Stimulated activated CD8-positive, alpha-beta memory T cell treated with anti-CD3 and anti-CD28 coated beads, Interleukin-2, amount 100 ng/mL, for 1 hour (primary cell): ENCODE measurements at places on chromosomes 3 and 15.

- no peak for DNase-seq
Observed at GRCh38 chr3:116586285-116586944, 123.2 kb upstream of the TUSC7 start.

- no peak for DNase-seq
Observed at GRCh38 chr3:38524141-38524739, 28.1 kb downstream of the EXOG start.

DNA sequence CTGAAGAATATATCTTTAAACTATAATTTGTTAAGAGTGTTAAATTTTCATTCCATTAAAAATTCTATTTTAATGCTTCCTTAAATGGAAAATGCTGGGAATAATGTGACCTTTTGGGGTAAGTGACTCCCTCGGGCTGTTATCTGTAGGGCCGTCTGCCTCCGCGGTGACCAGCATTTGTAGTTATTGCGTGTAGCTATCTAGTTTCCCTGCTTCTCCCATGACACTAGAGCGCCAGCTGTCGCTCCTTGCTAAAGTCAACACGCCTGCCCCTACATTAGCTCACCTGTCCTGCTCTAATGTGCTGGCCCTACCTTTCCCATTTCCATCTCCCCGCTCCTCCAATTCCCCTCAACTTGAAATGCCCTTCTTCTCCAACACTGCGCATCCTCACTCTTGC lies 12.4 kb upstream of the CHRM5 start:
- no peak for DNase-seq

- no peak for DNase-seq
Observed at GRCh38 chr3:121418182-121418581, 127.6 kb downstream of the POLQ start.

- DNase-seq = no peak
Observed at GRCh38 chr3:9649791-9650521, 651 bp downstream of the MTMR14 start.

- DNase-seq = no peak
Observed at GRCh38 chr3:22209578-22209977, 458.6 kb upstream of the ZNF385D start.

- DNase-seq = no peak
Observed at GRCh38 chr3:4474683-4475490, 7.8 kb upstream of the SUMF1 start.

DNA sequence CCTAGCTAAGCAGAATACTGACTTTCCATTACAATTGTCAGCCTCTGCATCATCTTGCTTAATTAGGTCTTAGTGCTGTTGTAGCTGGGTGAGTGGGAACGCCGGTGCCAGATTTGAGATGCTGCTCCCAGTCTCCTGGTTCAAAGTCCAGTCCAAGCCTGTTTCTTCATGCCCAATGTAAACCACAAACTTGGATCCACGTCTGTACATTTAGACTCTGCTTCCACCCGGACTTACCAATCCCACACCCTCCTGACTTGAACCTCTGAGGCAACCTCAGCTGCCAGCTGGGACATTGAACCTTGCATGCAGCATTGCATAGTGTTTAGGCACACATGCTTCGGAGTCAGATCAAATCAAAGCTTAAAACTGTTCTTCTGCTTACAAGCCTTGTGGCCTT lies 43.0 kb downstream of the BCL2L10 start:
- DNase-seq = no peak
